HS-5 (cell line): ENCODE measurements at places on chromosomes 5 and 9.

- DNase-seq = no peak
Measured at GRCh38 chr9:130237076-130237475, 28.5 kb upstream of the HMCN2 start.

GRCh38 chr9:132201139-132201538 is 39.3 kb downstream of the NTNG2 start:
- no peak for DNase-seq

- DNase-seq = no peak
Measured at GRCh38 chr9:116940614-116941215, 253.6 kb downstream of the TRIM32 start.

GRCh38 chr9:16485575-16486321 is 384.7 kb downstream of the BNC2 start:
- no peak for DNase-seq

- no peak for DNase-seq
Measured at GRCh38 chr9:117245175-117245829, 169.6 kb downstream of the ASTN2 start.

GRCh38 chr9:124202447-124202971 is 55.2 kb upstream of the NEK6 start:
- no peak for DNase-seq

DNA sequence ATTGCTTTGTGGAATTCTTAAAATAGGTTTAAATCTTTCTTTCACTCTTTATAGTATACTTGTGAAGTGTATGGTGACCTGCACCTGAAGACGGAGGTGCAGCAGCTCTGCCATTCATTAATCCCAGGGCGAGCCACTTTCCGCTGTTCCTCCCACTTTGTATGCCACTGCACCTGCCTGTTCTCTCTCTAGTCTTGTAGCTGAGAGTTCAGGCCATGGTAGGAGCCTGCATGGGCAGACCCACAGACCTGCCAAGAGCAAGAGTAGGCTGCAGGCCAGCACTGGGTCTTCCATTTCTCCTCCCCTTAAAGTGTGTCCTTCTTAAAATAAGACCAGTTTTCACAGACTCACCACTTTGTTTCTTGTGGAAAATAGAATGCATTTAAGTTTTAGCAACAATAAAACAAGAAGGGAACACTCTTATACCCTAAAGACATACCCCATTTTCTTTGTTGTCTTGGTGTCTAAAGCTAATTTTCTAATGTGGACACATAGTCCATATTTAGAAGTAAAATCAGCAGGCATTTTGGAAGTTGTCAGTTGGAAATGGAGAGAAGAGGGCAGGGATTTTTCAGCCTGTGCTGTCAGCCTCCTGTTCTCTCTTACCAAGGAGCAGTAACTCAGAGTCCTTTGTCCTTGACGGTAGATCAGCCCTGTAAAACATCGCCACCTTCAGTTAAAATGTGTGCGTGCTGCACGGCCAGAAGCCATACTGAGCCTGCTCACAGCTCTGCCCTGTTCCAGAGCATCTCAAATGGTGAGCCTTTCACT is 103.2 kb downstream of the SNCAIP start:
- peak; percentile 18 for DNase-seq

DNA sequence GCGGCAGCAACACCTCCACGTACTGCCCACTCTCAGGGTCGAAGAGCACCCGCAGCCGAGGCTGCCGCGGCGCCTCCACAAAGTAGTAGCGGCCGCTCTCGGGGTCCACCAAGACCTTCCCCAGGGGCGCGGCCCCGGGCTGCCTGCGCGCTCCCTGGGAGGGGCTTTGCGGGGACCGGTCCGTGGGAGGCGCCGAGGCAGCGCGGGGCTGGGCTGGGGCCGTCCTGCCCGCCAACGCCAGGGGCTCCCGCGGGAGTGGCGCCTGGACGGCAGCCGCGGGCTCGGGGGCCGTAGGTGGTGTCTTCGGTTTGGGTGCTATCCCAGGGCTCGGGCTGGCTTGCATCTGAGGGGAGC is 2.6 kb upstream of the MZB1 start:
- DNase-seq = no peak

DNA sequence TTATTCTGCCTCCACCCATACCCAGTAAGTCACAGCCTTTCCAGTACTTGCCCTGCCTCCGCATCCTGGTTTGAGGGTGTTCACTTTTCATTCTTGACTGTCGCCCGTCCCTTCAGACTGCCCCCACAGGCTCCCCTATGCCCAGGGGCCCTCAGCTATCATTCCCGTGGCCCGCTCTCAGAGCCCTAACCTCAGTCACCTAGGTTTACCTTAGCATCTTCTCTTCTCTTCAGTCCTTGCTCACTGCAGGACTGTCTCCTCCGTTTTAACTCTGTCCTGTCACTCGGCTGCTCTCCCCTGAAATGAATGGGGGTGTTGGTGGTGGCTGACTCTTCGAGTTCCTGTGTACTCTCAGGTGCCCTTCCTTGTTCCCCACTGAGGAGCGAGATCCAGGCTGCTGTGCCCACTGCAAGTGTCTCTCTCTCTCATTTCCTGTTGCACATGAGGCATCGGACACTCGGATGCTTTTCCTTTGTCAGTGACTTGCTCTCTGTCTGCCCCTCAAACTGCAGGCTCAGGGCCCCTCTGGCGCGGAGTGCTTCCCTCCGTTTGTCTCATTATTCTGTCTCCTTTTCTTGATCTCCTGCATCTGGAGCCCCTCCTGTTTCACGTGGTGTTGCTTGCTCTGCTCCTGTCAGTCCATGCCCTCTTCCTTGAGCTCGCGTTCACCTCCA is 89.8 kb downstream of the CACNA1B start:
- DNase-seq = no peak

GRCh38 chr5:148437249-148437648 is 53.5 kb downstream of the FBXO38 start:
- no peak for DNase-seq

DNA sequence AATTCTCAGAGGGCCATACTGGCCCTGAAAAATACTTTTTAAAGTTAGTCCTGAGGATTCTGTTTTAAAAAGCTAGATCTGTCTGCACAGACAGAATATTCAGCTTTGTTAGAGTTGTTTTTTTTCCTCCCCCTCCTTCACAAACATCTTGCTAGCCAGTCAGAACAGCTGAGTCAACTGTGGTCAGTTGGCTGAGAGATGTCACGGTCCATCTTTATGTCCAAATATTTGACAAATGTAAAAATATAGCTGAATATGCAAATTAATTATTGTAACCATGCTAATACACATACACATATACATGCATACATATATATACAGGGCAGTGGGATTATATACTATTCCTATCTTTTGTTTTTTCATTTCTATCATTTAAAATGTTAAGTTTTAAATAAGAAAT is 33.9 kb downstream of the UNC13B start:
- DNase-seq = no peak

DNA sequence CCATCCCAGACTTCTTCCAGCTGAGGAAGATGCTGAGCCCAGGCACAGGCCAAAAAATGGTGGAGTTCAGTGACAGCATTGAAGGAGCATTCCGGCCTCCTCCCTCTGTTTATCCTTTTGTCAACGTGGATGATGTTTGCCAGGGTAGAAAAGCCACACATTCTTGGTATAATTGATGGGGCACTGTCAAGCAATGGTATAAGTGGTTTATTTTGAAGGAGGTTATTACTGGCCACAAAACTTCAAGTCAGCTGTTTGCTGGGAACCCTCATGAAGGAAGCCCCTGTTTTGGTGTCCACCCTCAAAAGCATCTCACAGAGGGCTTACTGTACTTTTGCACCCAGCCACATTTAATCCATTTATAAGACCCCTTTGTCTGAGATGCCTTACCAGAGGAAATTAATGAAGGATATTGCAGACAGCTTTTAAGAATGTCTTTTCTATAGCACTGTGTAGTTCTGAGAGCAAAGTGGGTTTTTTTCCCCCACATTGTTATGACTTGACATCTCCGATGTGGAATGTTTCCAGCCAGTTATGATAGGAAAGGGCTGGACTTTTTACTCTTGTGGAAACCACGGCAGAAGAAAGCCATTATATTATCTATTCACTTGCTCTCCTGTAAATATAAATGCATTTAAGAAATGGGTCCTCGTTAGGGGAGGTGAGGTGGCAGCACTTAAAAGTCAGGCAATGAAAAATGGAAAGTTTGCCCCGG is 95.5 kb upstream of the SPATA31D4 start:
- no peak for DNase-seq

GRCh38 chr9:95003689-95004410 is 277.4 kb downstream of the AOPEP start:
- DNase-seq = no peak

- no peak for DNase-seq
Measured at GRCh38 chr9:93231121-93231694, 47.3 kb downstream of the WNK2 start.

DNA sequence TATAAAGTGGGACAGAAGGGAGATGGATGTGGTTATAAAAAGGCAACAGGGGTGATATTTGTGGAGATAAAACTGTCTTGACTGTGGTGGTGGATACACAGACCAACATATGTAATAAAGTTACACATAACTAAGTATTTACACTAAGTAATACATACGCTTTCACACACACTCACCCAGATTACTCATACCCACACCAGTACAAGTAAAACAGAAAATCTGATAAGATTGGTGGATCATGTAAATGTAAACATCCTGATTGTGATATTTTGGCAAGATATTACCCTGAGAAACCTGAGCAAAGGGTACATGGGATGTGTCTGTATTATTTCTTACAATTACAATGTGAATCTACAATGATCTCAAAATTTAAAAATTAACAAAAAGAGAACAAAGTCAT is 53.3 kb upstream of the SLIT3 start:
- peak; percentile 32 for DNase-seq

- no peak for DNase-seq
Measured at GRCh38 chr5:32808783-32809182, 97.7 kb downstream of the NPR3 start.

- no peak for DNase-seq
Measured at GRCh38 chr5:148372166-148372725, 11.5 kb upstream of the FBXO38 start.

DNA sequence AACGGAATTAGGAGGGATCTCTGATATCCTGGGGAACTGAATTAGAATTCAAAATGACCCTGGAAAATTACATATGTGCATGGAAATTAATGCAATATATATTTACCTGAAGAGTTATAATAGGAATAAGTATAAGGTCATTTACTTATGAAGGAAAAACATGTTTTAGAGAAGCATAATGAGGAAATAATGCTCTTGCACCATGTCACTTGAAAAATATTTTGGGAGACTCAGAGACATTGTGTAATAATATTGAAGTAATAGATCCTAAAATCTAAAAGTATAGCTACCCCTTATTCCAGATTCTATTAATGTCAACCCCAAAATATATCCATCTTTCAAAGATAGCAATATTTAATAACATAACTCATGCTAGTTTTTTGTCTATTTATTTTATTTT is 28.4 kb downstream of the SPZ1 start:
- DNase-seq = no peak
